Neural cell (in vitro differentiated cells): ENCODE measurements at places on chromosomes 5 and 9. TPM values are rescaled to one million over a fixed set of nuclear protein-coding genes. Genes with fewer than 3 reads are reported as not detected.

The OBP2B gene
- not detected in 2 replicates for polyA plus RNA-seq

The FAM221B gene
- polyA plus RNA-seq, result 0.09 TPM in 1 of 2 replicates, not detected in the other

The PRDM9 gene
- polyA plus RNA-seq, result not detected in 2 replicates

The UBAP2 gene
- 9.1 and 9.2 TPM in 2 replicates for polyA plus RNA-seq

The CCDC192 gene
- not detected in 2 replicates for polyA plus RNA-seq

The ZNF367 gene
- 1.7 and 2.0 TPM in 2 replicates for polyA plus RNA-seq

The DAB2 gene
- polyA plus RNA-seq, result 0.63 and 0.72 TPM in 2 replicates

The MROH2B gene
- polyA plus RNA-seq, result not detected in 2 replicates

The ALDH7A1 gene
- 23.4 and 26.4 TPM in 2 replicates for polyA plus RNA-seq

The TAF7 gene
- 173 and 198 TPM in 2 replicates for polyA plus RNA-seq

The AGXT2 gene
- polyA plus RNA-seq, result not detected in 2 replicates

The SMIM33 gene
- polyA plus RNA-seq, result not detected in 2 replicates

The GPRIN1 gene
- 32.3 and 42.8 TPM in 2 replicates for polyA plus RNA-seq

The IRX1 gene
- 0.34 TPM in 1 of 2 replicates, not detected in the other for polyA plus RNA-seq

The ARSI gene
- polyA plus RNA-seq, result not detected in 2 replicates

The RASGEF1C gene
- polyA plus RNA-seq, result 1.6 and 5.3 TPM in 2 replicates

The GOLPH3 gene
- 62.9 and 75.8 TPM in 2 replicates for polyA plus RNA-seq

The KIF20A gene
- 1.9 and 2.1 TPM in 2 replicates for polyA plus RNA-seq

The CERCAM gene
- 1.1 and 1.8 TPM in 2 replicates for polyA plus RNA-seq

The FST gene
- 1.1 and 1.3 TPM in 2 replicates for polyA plus RNA-seq

The PDGFRB gene
- polyA plus RNA-seq, result not detected in 2 replicates

The ACOT12 gene
- 1.2 and 3.0 TPM in 2 replicates for polyA plus RNA-seq

The ROR2 gene
- 0.33 and 0.74 TPM in 2 replicates for polyA plus RNA-seq

The MAMDC4 gene
- polyA plus RNA-seq, result 13.1 and 23.6 TPM in 2 replicates

The CYLC2 gene
- polyA plus RNA-seq, result not detected in 2 replicates

The SLCO4C1 gene
- polyA plus RNA-seq, result 0.12 TPM in 1 of 2 replicates, not detected in the other

The TRIM32 gene
- polyA plus RNA-seq, result 6.9 and 9.1 TPM in 2 replicates

The FSTL4 gene
- polyA plus RNA-seq, result 0.57 and 1.6 TPM in 2 replicates

The NKD2 gene
- polyA plus RNA-seq, result 7.2 and 14.2 TPM in 2 replicates

The PDE6A gene
- not detected in 2 replicates for polyA plus RNA-seq

The PCDHB1 gene
- polyA plus RNA-seq, result 0.10 TPM in 1 of 2 replicates, not detected in the other

The ST8SIA4 gene
- polyA plus RNA-seq, result 14.9 and 15.6 TPM in 2 replicates

The SPATA31C1 gene
- polyA plus RNA-seq, result not detected in 2 replicates

The PAEP gene
- polyA plus RNA-seq, result not detected in 2 replicates

The PCDHB15 gene
- 11.2 and 13.7 TPM in 2 replicates for polyA plus RNA-seq

The FBXL7 gene
- polyA plus RNA-seq, result 0.06 and 0.24 TPM in 2 replicates

The SV2C gene
- polyA plus RNA-seq, result 0.45 and 0.88 TPM in 2 replicates
